ENCODE measurements at places on chromosomes 11 and 22.
A peak's percentile ranks its signal among the peaks of the same experiment; 100 is the strongest.

DNA sequence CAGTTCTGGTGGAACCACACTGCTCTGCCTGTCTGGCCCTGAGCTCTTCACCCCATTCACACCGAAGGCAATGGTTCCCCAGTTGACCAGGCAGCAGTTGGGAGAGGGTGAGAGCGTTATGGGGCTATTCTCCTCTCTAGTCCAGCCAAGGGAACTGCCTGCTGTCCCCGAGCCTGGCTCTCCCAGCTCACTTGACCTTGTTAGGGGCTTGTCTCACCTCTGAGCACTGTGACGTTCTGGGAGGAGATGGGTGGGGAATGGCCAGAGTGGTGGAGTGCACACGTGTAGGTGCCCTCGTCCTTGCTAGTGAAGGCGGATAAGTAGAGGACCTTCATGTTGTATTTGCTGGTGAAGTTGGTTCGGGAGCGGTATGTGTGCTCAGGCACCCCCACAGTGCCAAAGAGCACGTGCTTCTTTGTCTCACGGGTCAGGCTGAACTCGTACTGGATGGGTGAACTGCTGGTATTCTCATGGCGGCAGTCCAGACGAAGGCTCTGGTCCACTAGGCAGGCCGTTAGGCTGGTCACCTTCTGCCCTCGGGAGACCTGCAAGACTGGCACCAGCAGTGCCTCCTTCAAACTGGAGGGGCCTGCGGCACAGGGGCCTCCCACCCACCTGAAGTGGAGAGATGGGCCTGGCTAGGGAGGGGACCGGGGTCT is 3.0 kb downstream of the THY1 start:
- no peak for DNase-seq

DNA sequence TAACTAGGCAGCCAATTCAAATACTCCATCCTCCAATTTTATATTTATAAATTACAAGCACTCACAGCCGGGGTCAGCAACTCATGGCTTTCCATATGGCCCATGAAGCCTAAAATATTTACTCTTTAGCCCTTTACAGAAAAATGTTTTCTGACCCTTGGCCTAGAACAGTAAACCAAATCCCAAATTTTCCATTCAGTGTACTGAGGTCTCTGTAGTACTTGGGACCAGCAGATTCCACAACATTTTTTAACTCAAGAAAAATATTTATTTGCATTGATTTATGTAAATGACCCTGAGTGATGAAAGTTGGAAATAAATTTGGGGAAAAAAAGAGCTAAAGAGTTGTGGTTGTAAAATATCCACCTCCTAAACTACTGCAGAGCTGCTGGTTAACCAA is 82.6 kb downstream of the SLC1A2 start:
- no peak for DNase-seq

DNA sequence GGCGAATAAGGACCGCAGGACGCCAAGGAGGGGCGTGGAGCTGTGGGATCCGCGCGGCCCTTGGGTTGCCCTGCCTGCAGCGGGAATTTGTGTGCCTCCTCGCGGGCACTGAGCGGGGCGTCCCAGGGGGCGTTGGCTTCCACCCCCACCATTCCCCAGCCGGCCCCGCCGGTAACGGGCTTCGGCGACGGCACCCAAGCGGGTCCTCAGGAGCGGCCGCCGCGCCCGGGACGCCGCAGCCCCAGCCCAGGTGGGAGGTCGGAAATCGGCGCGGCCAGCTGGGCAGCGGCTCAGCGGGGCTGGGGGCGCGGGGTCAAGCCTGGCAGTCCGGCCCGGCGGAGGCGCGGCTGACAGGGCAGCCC is 320 bp downstream of the CLTCL1 start:
- peak; percentile 80 for DNase-seq

DNA sequence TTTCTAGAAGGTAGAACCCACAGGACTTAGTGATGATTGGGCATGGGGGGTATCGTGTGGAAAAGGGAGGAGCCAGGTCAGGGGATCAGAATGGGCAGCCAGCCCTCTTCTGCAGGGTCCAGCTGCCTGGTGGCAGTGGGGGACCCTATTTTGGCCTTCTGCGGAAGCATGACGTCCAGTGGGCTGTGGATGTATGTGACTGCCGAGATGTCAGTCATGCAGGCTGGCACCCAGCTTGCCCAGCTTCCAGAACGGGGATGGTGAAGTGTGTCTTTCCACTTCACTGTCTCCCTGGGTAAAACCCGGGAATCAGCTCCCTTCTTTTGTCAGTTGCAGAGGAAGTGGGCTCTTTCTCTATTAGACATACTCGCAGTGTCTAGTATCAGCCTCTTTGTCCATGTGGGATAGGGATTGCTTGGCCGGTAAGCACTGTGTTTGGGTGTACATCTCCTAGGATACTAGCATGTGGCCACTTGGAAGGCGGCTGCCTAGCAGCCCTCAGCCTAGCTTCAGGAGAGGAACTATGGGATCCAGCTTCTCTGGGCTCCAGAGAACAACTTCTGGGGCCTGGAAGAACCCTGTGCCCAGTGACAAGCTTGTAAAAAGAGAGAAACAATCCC is 51.4 kb downstream of the GRIK4 start:
- no peak for DNase-seq

DNA sequence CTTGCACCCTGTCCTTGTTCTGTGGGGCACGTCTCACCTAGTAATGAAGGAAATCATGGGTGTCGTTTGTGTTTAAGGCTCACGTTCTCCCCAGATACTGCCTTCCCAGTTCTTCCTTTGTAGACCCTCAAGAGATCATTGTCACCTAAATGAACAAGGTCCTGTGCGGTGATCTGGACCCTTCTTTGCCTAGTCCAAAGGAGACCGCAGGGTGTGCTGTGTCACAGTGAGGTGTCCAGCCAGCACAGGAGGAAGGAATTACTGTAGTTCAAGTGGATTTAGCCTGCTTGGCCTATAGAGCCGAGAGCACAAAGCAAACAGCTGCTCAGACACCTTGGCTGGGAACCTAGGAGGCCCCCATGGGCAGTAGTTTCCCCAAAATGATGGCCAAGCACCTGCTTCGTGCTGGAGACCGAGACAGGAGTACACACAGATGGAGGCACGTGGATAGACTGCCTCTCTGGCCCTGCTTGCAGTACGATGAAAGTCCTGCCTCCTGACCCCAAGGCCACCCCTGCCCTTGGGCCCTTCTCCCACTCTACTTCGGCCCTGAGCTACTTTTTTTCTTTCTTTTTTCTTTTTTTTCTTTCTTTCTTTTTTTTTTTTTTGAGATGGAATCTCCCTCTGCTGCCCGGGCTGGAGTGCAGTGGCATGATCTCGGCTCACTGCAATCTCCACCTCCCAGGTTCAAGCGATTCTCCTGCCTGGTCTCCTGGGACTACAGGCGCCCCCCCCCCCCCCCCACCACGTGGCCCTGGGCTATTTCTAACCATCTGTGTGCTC is 19.4 kb upstream of the PPFIA1 start:
- DNase-seq = peak; percentile 9

- no peak for DNase-seq
Observed at GRCh38 chr22:38554281-38554680, 15.7 kb downstream of the DMC1 start.

- DNase-seq = no peak
Observed at GRCh38 chr11:28729339-28729738, 621.2 kb downstream of the METTL15 start.

DNA sequence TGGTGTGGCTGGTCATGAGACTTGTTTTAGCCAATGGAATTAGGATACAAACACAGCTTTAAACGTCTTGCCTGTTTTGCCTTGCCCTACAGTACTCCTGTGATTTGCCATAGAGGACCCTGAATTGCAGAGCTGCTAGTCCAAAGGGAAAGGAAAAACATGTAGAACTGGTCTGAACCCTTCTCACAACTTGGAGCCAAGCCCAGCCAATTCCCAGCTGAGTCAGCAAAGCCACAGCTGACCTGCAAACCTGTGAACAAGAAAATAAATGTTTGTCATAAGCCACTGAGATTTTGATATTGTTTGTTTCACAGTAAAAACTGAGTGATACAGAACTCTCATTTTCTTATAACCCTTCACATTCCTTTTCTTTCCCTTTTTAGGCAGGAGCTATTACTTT is 360.5 kb upstream of the API5 start:
- DNase-seq = no peak

GRCh38 chr22:50085211-50085972 is at the start of gene MLC1:
TSS of gene MLC1 (minus strand) at chr22:50085426. CDS start at chr22:50084902, 524 bp downstream.
- no peak for DNase-seq

GRCh38 chr22:46742576-46743221 is 4.6 kb upstream of the CERK start:
- peak; percentile 45 for DNase-seq

GRCh38 chr22:37075046-37075445 is 23.5 kb downstream of the KCTD17 start:
- no peak for DNase-seq

- no peak for DNase-seq
Observed at GRCh38 chr11:9609841-9610240, 36.4 kb downstream of the WEE1 start.

- DNase-seq = no peak
Observed at GRCh38 chr11:57162179-57162898, 19.4 kb upstream of the LRRC55 start.

- DNase-seq = no peak
Observed at GRCh38 chr11:120555433-120555773, 43.9 kb downstream of the GRIK4 start.

- peak; percentile 65 for DNase-seq
Observed at GRCh38 chr22:19983741-19984140, 32.9 kb downstream of the ARVCF start.

DNA sequence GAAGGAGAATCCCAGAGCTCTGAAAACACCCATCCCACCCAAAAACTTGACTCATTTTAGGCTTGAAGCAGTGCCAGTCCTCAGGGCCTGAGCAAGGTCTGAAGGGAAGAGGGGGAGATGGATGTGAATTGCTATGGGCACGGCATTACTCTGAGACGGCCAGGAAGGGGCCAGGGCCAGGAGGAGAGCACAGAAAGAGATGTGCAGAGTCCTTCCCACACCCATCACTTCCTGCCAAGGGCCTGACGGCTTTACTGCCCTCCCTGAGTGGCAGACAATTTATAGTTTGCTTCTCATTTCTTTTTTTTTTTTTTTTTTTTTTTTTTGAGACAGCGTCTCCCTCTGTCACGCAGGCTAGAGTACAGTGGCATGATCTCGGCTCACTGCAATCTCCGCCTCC is 22.5 kb downstream of the TAB1 start:
- DNase-seq = no peak

GRCh38 chr11:58941838-58942237 is 2.5 kb downstream of the GLYATL1 start:
- no peak for DNase-seq
